ENCODE measurements at places on chromosomes 4 and X.

- peak; percentile 90 for DNase-seq
Measured at GRCh38 chrX:153971450-153972367, at the start of gene HCFC1. Gene HCFC1, minus strand, starts transcription at chrX:153971818. Its CDS starts 978 bp downstream, at chrX:153970840.

DNA sequence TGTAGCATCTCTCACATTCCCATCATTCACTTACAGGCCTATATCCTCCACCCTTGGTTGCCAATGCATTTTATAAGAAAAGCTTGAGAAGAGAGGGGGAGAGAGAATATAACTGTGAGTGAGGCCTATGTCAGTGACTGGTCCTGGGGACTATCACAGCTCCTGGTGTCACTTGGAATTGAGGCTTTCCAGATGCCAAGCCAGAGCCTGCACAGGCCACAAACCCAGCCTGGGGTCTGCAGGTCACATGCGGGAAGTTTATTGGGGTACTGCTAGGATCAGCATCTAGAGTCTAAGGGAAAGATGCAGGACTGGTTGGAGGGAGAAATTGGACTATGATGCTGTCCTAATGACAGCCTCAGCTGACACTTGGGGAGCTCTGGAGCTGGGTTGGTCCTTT is 47.6 kb downstream of the RTL5 start:
- DNase-seq: no peak

DNA sequence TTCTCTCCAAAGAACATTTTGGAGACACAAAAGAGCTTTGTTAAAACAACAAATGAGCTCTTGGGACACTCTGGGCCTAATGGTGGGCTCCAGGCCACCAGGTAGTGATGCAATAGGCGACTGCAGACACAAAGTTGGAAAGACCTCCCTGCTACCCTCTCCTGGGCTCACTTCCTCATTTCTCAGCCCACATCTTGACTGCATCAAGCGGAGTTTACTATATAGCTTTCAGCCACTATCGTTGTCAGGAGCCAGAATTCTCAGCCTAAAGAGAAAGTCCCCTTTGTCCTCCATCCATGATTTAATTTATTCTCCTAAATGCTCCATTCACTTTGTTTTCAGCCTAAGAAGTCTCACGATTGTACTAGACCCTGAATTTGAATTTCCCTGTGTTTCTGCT is 114.9 kb downstream of the EFHC2 start:
- DNase-seq: no peak

GRCh38 chr4:122046255-122046654 is 94.4 kb upstream of the TRPC3 start:
- DNase-seq: no peak

DNA sequence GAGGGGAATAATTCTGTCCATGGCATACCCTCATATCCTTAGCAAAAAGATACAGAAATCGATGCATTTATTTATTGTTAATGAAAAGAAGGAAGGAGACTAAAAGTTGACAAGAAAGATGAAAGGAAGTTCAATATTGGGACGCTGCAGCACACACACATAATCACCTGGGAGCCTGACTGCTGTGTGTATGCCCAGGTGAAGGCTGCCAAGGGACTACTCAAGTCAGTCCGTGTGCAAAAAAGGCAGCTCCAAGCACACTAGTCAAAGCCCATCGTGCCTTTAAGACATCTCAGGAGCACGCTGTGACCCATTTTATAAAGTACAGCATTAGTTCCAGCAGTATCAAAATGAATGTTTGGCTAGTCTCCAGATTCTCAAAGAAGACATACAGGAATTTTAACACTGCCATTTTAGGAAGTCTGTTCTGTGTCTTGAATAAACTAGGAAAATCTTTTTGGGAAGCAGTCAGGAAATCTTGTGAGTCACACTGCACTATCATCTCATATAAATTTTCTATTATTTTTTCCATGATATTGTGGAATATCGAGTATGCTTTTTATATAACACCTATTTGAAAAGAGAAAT is 363.9 kb downstream of the GASK1B start:
- DNase-seq: no peak

GRCh38 chr4:36414248-36414647 is 132.8 kb downstream of the DTHD1 start:
- no peak for DNase-seq

DNA sequence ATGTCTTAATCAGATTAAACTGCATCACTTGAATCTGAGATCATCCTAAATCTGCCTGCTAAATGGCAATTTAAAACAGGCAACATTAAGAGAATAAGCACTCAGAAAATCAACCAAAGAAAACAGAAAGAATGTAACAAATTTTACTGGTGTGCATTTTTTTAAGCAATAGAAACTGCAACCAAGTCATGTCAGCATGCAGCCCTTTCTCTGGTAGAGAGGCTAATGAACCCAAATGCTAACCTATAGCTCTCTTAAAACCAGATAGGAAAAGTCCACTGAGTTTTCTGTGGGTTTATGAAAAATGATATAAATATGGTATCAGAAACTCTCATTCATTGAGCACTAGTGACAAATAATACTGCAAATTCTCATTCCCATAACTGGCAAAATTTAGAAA is 35.6 kb downstream of the COL25A1 start:
- DNase-seq: no peak

- DNase-seq: peak; percentile 23
Measured at GRCh38 chr4:187547316-187547715, 448.3 kb upstream of the ZFP42 start.

DNA sequence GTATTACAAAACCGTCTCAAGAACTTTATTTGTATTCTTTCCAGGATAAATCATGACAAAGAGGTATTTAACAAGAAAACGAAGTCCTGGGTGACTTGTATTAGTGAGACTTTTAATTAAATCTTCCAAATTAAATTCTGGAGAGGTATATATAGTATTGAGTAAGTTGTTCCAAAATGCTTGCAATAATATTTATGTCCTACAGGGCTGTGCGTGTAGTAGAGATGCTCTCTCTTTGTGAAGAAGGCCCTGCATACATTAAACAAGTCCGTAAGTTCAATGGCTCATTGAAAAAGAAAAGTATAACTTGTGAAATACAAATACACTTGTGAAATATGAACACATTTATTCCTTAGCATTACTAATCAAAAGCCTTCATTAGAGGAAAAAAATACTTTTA is 211.4 kb downstream of the ARHGAP24 start:
- DNase-seq: no peak

- no peak for DNase-seq
Measured at GRCh38 chr4:21811565-21811964, 137.0 kb downstream of the KCNIP4 start.

DNA sequence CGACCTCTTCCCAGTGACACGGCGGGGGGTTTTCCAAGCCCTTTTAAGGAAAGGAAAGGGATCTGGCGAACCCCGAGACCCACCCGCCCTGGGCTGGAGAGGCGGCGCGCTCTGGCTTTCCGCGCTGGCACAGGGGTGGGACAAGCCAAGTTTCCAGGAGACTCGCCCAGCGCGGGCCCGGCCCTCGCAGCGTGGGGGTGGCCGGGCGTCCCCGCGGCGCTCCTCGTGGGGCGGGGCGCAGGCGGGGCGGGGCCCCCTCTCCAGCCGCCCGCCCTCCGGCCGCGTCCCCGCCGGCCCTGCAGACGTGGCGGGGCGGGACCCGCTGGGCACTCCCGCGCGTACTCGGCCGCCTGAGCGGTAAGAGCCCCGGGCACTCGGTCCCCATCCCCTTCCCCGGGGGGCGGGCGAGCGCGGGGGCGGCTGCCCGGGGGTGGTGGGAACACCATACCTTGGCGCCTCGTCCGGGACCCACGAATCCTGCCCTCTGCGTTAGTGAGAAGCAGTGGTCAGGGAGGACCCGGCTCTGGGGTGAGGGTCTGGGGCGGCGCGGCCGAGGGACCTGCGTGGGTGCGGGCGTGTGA is at the start of gene FAM114A1:
Gene FAM114A1, plus strand, starts transcription at position 329 of the 581 bp plus-strand sequence. CDS start 10,273 bp downstream, outside the sequence.
- peak; percentile 82 for DNase-seq

- DNase-seq: no peak
Measured at GRCh38 chr4:16118090-16118489, 34.3 kb upstream of the PROM1 start.

GRCh38 chr4:41216294-41217019 is 2.1 kb upstream of the APBB2 start:
- peak; percentile 82 for DNase-seq

DNA sequence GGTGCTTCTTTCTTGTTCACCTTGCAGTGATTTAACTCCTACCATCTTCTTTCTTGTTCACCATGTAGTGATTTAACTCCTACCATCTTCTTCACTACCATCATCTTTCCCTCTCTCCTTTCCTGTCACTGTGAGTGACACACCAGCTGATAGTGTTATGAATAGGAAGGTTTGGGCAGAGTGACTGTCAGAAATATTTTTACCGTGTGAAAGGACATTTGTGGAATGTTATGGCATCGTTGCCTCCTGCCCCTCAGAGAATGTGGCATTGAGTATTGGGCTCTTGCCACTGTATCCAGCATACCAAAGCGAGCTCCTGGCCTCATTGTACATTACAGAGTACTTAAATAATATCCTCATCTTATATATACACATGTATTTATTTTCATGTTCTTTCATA is 90.8 kb upstream of the AMOT start:
- DNase-seq: no peak

- DNase-seq: peak; percentile 73
Measured at GRCh38 chr4:1783970-1784369, 9.1 kb upstream of the FGFR3 start.

DNA sequence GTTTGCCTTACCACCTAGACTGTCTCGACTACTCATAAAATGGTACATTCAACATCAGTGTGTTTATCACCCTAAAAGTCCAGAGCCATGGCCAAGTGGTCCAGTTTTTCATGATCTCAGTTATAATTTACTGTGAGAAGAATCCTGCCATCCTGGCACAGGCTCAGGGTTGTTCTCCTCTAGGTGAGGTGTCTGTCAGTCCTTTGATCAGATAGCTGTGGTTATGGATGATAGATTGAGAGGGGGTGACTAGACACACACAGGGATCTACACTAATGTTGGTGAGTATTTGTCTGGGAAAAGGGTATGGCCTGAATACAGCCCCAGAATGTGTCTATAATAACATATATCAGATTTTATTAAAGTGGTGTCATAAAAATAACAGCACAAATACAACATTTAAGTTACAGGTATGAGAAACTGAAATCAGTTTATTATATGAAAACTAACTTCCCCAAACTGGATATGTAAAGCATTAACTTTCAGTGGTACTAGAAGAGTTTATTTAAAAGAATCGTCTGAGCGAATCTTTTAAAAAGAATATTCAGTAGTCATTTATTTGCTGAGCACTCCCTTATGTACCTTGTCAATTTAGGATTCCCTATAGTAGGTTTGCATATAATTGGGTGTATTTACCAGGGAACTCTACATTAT is 93.3 kb downstream of the STIM2 start:
- DNase-seq: no peak

GRCh38 chr4:122702939-122703338 is 29.6 kb upstream of the BBS12 start:
- DNase-seq: peak; percentile 2

- no peak for DNase-seq
Measured at GRCh38 chr4:101599620-101600019, 190.9 kb upstream of the BANK1 start.

GRCh38 chrX:47078129-47079043 is at the start of gene RGN:
Gene RGN, plus strand, starts transcription at chrX:47078443. Its CDS starts 2,702 bp downstream, at chrX:47081145.
- DNase-seq: peak; percentile 55

DNA sequence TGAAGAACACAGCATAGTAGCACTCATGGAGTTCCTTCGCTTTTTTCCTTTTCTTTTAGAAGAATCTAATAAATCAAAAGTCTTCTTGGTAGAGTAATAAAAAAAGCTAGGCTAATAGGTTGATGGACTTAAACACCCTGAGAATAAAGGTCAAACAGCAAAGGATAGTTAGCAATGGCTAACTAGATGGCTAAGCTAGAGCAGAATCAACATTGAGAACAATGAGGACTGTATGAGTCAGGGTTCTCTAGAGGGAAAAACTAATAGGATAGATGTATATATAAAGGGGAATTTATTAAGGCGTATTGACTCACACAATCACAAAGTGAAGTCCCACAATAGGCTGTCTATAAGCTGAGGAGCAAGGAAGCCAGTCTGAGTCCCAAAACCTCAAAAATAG is 550.9 kb downstream of the GLUD2 start:
- no peak for DNase-seq

- DNase-seq: no peak
Measured at GRCh38 chr4:170705907-170706306, 616.2 kb upstream of the AADAT start.

GRCh38 chrX:116321711-116322110 is 114.7 kb upstream of the SLC6A14 start:
- DNase-seq: no peak

DNA sequence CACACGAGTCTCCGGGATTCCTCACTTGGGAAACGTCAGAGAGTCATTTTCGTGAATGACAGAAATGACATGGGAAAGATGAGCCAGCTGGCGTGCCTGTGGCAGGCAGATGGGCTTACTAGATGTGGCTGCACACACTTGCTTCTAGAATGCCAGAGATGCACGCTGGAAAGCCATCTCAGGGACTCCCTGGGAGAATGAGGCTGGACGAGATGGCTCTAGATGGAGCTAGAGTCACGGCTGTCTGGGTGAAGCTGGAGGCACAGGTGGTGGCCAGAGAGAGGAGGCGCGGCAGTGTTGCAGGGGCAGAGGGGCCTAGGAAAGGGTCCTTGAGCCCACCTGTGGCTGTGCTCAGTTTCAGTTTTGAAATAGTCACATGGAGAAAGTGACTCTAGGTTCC is 26.0 kb downstream of the TKTL1 start:
- DNase-seq: no peak

GRCh38 chr4:11881947-11882346 is 453.3 kb upstream of the HS3ST1 start:
- no peak for DNase-seq

- DNase-seq: no peak
Measured at GRCh38 chrX:117854806-117855205, 261.8 kb downstream of the KLHL13 start.

GRCh38 chrX:70979136-70979762 is 48.4 kb upstream of the SLC7A3 start:
- DNase-seq: no peak

- no peak for DNase-seq
Measured at GRCh38 chrX:19350941-19351384, 7.2 kb downstream of the PDHA1 start.

- no peak for DNase-seq
Measured at GRCh38 chr4:153610623-153611376, 73.3 kb upstream of the TLR2 start.

GRCh38 chrX:12867685-12868084 is 813 bp downstream of the TLR7 start:
- no peak for DNase-seq

DNA sequence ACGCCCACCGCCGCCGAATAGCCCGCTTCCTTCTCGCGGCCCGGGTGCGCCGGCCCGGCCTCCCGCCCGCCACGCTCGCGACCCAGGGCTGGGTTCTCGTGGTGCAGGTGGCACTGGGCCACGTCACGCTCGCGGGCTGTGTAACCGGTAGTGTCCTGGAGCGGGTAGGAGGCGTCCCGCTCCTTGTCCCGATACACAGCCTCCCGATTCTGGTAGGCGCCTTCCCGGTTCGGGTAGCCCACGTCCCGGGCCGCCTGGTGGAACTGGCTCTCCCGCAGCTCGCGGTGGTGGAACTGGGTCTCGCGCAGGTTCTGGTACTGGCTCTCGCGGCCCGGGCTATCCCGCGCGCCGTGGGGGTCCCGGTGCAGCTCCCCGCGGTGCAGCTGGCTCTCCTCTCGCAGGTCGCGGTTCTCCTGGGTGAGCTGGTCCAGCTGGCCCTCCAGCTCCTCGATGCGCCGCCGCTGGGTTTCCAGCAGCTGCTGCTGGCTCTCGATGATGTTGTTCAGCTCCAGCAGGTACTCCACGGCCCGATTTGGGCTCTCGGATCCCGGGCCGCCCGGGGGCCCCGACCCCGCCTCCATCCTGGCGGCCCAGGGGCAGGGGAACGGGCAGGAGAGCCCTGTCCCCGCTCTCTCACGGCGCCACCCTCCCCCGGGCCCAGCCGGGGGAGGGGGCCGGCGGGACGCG is 39.3 kb upstream of the IQSEC2 start:
- DNase-seq: peak; percentile 32

- DNase-seq: no peak
Measured at GRCh38 chrX:43019021-43019420, 241.1 kb upstream of the PPP1R2C start.
